ENCODE measurements at places on chromosomes 13 and 19. TPM values are rescaled to one million over a fixed set of nuclear protein-coding genes. Genes with fewer than 3 reads are reported as not detected.

DNA sequence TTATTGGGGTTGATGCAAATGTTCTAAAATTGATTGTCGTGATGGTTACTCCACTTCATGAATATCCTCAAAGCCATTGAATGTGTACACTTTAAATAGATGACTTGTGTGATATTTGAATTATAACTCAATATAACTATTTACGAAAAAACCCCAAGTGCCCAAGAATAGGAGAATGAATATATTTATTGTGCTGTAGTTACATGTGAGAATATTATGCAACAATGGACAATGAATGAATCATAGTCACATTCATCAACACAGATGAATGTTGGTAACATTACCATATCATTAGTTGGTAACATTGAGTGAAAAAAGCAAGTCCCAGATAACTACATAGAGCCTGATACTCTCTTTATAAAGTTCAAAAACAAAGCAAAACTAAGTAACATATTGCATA is 127.8 kb upstream of the UBL3 start:
- DNase-seq, result no peak

- DNase-seq, result no peak
Observed at GRCh38 chr13:86098511-86098910, 299.3 kb upstream of the SLITRK6 start.

DNA sequence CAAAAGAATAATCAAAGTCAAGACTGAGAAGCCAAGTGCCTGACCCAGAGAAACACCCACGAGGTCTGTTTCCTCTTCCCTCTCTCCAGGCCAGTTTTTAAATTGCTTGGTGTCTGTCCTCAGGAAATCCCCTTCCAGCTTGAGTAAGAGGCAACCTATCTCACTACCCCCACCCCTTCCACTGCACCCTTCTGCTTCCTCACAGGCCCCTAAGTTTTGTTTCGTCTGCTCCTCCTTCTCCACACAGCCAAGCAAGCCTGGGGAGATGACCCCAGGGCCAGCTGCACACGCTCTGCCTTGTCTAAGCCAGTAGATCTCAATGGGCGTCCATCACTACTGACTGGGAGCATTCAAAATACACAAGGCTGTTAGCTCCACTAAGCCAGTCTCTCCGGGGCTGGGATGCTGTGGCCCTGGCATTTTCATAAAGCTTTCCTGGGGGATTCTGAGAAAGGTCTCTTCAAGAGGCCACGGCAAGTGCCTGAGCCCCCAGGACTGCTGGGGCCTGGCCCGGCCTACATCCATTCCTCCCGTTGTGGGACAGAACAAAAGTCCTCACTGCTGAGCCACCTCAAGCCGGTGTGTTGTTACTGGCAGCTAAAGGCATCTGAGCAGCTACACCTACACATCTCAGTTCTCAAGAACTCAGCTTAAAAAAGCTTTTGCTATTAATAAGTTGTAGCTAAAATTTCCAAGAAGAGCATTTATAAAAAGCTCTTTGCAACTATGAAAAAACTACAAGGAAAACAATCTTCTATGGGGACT is 14.9 kb upstream of the IL4I1 start:
- DNase-seq, result peak; percentile 70

DNA sequence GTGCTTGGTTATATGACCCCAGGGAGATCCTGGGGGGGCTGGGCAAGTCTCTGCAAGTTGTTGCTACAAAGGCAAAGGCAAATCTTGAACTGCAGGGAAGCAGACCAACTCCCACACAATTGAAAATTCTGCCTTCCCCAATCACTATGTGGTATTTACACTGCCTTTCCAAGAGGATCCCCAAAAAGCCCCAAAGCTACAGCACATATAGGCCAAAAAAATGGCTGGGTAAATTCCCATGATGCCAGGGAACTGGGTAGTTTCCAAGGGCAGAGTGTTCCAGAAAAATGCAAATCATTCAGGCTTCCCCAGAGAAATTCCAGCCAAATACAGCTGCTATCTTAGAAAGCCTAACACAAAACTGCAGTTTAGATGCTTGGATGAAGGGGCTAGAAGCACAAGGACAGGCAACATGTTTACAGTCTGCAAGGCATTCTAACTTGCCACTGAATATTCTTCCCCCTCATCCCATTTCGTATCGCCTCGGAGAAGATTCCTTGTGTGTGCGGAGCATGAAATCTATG is 6.2 kb downstream of the FOXO1 start:
- DNase-seq, result no peak

- peak; percentile 92 for DNase-seq
Observed at GRCh38 chr19:13100031-13100588, 2.5 kb downstream of the LYL1 start.

GRCh38 chr13:33800646-33801186 is 17.2 kb upstream of the RFC3 start:
- no peak for DNase-seq

- DNase-seq, result no peak
Observed at GRCh38 chr19:40141551-40141950, 49.7 kb upstream of the MAP3K10 start.

- DNase-seq, result peak; percentile 94
Observed at GRCh38 chr19:20999731-21000352, 20.6 kb upstream of the ZNF430 start.

GRCh38 chr13:50080203-50080910 is 65.1 kb downstream of the KCNRG start:
- peak; percentile 81 for DNase-seq

The RFPL4AL1 gene
- total RNA-seq, result not detected

The ZDHHC20 gene
- 65.4 TPM for total RNA-seq

The SLC46A3 gene
- 3.3 TPM for total RNA-seq

The ZNF20 gene
- total RNA-seq, result 2.0 TPM

The KLF12 gene
- total RNA-seq, result 20.3 TPM

Measured in activated CD4-positive, alpha-beta T cell treated with anti-CD3 and anti-CD28 coated beads, Interleukin-2, amount 10 ng/mL, durations not matched to agents 24 days and 14 days (primary cell).